ENCODE measurements at places on chromosomes 16 and 17. TPM values are rescaled to one million over a fixed set of nuclear protein-coding genes. Genes with fewer than 3 reads are reported as not detected.

Gene DNAH17
- 0.02 TPM for total RNA-seq

Gene CES4A
- total RNA-seq: 27.5 TPM

Gene KRT25
- not detected for total RNA-seq

Gene CDRT15
- total RNA-seq: not detected

Gene NPTX1
- 30.4 TPM for total RNA-seq

Gene KRTAP16-1
- total RNA-seq: not detected

Gene INCA1
- 0.56 TPM for total RNA-seq

Gene PIPOX
- total RNA-seq: 1.2 TPM

Gene ANKRD40CL
- not detected for total RNA-seq

Gene SCO1
- total RNA-seq: 43.4 TPM

Gene ZNF423
- not detected for total RNA-seq

Gene CD300A
- total RNA-seq: 14.9 TPM

Gene SPATA32
- 0.28 TPM for total RNA-seq

Gene RFWD3
- 109 TPM for total RNA-seq

Gene SRCIN1
- 0.26 TPM for total RNA-seq

Gene PSMD7
- total RNA-seq: 178 TPM

Gene C16orf90
- not detected for total RNA-seq

Gene TBC1D3
- total RNA-seq: not detected

Gene HAPSTR1
- 54.2 TPM for total RNA-seq

Gene MMP15
- 0.89 TPM for total RNA-seq

Gene GAST
- not detected for total RNA-seq

Gene PRSS33
- total RNA-seq: not detected

Gene MYH1
- not detected for total RNA-seq

Gene MT1G
- 24.5 TPM for total RNA-seq

Gene AHSP
- total RNA-seq: not detected

Gene SOX9
- total RNA-seq: not detected

Gene DNAI2
- total RNA-seq: 0.09 TPM
